Left renal pelvis (tissue), 4 donors: ENCODE measurements at places on chromosomes 7 and 10. TPM values are rescaled to one million over a fixed set of nuclear protein-coding genes. Genes with fewer than 3 reads are reported as not detected.

GRCh38 chr7:38413784-38414183, 140.3 kb upstream of the TARP start:
- DNase-seq: no peak

DNA sequence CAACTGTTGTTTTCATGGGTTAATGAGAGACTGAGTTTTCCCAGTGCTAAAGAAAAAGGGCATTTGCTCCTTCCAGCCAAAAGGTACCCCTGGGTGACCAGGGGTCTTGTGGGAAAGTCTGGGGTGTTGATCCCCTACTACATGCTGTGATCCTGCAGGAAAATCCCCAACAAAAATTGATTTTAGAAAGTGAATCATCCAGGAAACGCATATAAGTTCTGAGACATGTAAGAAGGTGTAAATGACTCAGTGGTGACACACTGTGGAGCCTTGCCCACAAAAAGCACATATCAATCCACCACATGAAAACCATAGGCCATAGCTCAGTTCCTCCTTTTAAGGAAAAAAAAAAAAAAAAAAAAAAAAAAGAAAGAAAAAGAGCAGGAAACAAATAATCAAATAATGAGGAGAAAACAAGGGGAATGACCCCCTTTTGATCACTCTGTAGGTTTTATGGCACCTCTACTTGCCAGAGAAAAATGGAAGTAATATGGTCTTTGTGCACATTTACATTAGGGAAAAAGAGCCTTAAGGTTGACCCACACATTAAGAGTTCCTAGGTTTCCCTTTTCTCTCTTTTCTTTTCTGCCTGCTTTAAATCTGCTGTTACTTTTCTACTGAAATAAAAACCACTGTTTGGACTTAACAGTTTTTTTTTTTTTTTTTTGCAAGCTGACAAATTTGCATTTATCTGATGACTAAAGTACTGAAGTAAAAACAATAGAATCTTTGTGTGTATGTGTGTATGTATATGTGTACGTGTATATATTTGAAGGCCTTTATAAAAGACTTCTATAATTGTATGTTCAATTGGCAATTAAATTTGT, 386.0 kb downstream of the KIF20B start:
- no peak for DNase-seq

GIMAP5 gene
- polyA plus RNA-seq: 3.2 TPM

KCNH2 gene
- 16.5 TPM for polyA plus RNA-seq
